ENCODE measurements at places on chromosomes 16 and 17.

DNA sequence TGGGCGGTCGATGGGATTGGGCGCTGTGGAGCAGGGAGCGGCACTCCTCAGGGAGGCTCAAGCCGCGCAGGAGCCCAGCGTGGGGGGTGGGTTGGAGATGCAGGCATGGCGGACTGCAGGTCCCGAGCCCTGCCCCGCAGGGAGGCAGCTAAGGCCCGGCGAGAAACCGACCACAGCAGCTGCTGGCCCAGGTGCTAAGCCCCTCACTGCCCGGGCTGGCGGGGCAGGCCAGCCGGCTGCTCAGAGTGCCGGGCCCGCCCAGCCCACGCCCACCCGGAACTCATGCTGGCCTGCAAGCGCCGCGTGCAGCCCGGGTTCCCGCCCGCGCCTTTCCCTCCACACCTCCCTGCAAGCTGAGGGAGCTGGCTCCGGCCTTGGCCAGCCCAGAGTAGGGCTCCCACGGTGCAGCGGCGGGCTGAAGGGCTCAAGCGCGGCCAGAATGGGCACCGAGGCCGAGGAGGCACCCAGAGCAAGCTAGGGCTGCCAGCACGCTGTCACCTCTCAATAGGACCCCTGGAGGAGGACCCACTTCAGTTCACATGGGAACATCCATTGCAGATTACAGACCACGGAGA lies 20.5 kb upstream of the METTL16 start:
- no peak for DNase-seq

- DNase-seq: peak; percentile 19
These were observed 113.5 kb upstream of the RPL38 start for GRCh38 chr17:74089869-74090464.

GRCh38 chr16:67403976-67404555 lies 10.8 kb upstream of the TPPP3 start:
- no peak for DNase-seq

- DNase-seq: no peak
These were observed 60.5 kb upstream of the PLCG2 start for GRCh38 chr16:81718637-81719036.

- DNase-seq: no peak
These were observed 33.5 kb upstream of the SREBF1 start for GRCh38 chr17:17870247-17870646.

DNA sequence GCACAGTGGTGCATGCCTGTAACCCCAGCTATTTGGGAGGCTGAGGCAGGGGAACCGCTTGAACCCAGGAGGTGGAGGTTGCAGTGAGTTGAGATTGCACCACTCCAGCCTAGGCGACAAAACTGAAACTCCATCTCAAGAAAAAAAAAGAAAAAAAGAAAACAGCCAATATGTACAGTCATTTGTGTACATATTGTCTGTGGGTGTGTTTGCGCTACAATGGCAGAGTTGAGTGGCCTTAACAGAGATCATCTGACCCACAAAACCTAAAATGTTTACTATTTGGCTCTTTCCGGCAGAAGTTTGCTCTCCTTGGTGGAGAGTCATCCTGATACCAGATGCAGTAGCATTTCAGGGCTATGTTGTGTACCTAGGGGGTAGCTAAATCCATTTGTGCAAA lies 57.9 kb downstream of the ARSG start:
- peak; percentile 19 for DNase-seq

DNA sequence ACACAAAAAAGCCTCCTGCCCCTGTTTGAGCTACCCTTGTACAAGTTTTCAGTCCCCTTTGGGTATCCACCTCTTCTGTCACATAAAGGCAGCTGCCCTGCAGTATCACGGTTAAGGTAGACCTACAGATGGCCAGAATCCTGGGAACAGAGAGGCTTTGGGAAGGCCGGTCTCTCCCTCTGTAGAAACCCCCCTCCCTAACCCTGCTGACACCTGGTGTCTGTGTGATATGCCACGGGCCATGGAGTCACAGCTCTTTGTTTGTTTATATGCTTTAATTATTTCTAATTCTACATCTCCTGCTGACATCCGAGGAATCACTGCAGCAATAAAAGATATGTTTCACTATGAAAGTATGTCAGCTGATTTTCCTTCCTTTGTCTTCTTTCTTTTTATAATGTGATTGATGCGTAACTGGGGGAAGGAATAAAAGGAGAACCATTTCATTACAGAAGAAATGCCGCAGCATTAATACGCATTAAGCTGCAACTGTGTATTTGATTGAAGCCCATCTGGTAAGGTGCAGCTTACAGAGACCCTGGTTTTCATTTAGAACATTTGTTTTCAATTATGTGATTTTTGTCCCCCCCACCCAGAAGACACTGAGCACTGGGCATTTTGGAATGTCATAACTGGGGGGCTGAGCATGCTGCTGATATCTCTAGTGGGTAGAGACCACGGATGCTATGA lies 142.1 kb downstream of the SLC39A11 start:
- no peak for DNase-seq

GRCh38 chr17:36602030-36602748 lies 806 bp downstream of the MRM1 start:
- peak; percentile 14 for DNase-seq

GRCh38 chr17:43767713-43768059 lies 9.1 kb upstream of the SOST start:
- no peak for DNase-seq

DNA sequence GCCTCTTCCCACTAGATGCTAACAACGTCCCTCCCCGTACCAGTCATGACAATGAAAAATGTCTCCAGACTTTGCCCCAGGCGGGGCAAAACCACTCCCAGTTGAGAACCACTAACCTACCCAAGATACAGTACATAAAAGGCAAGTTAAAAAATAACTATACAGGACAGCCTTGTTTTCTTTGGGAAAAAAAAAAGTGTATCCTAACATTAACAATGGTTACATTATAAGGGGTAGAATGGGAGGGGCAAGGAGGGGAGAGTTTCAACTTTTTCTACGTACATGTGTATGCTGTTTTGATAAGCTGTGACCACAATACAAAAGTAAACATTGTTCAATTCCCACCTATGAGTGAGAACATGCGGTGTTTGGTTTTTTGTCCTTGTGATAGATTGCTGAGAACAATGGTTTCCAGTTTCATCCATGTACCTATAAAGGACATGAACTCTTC lies 94.9 kb downstream of the TOX3 start:
- DNase-seq: no peak

DNA sequence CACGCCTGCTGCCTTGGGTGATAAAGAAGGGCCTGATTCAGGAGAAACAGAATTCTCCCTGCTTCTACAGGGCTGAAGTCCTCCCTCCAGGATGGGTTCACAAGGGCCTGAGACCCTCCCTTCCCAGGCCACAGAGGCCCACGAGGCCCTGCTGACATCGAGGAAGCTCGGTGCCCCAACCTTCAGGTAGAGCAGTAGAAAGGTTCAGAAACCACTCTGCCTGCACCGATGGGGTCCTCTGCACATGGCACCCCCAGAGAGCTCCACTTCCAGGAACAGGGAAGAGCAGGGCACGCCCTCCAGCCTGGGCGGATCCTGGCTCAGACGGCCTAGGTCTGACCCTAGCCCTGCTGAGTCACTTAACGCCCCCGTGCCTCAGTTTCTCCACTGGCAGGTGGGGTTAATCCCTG lies 773 bp downstream of the CENPX start:
- no peak for DNase-seq

DNA sequence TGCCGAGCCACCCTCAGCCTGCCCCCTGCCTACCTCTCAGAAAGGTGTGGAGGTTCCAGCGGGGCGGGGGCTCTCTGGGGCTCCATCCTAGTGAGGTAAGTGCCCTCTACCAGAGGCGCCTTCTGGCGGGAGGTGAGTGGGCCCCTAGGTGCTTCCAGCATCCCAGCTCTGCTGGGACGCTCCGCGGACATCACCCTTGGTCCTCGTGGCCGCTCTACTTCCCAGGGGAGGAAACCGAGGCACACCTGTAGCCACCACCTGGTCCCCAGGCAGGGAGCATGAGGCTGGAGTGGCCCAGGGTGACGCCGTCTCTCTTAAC lies 1.4 kb downstream of the MCRIP2 start:
- DNase-seq: no peak

DNA sequence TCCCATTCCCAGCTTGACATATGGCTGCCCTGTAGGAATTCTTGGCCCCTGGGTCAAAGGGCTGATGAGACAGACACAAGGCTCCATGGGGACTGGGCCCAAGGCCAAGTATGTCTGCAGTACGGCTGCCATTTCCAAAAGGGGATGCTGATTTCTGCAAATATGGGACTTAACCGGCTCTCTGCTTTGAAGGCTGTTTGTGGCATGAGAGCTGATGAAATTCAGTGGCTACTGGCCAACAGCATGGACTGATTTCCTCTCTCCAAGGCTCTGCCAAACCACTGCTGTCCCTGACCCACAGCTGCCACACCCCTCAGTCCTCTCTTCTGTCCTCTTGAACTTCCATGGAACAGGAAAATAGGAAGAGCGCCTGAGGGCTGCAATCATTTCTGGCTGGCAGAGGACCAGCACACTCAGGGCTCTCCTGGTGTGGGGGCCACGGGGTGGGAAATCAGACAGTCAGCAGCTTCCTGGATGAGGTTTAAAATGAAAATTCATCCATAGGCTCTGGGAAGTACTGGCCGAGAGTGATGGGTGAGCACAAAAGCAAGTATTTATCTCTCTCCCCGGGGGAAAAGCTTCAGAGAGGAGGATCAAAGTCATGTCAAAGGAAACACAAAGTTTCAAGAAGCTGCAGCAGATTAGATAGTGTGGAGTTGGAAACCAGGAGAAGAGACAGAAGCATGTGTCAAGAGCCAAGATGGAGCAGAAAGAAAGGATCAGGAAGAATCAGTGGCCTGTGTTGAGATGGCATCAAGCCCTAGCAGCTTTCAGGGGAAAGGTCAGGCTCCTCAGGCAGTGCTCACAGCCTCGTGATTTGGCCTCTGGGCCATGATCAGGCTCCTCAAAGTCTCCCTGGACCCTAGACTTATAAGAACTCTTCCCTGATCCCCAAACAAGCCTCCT lies 64.1 kb upstream of the SREBF1 start:
- DNase-seq: no peak

DNA sequence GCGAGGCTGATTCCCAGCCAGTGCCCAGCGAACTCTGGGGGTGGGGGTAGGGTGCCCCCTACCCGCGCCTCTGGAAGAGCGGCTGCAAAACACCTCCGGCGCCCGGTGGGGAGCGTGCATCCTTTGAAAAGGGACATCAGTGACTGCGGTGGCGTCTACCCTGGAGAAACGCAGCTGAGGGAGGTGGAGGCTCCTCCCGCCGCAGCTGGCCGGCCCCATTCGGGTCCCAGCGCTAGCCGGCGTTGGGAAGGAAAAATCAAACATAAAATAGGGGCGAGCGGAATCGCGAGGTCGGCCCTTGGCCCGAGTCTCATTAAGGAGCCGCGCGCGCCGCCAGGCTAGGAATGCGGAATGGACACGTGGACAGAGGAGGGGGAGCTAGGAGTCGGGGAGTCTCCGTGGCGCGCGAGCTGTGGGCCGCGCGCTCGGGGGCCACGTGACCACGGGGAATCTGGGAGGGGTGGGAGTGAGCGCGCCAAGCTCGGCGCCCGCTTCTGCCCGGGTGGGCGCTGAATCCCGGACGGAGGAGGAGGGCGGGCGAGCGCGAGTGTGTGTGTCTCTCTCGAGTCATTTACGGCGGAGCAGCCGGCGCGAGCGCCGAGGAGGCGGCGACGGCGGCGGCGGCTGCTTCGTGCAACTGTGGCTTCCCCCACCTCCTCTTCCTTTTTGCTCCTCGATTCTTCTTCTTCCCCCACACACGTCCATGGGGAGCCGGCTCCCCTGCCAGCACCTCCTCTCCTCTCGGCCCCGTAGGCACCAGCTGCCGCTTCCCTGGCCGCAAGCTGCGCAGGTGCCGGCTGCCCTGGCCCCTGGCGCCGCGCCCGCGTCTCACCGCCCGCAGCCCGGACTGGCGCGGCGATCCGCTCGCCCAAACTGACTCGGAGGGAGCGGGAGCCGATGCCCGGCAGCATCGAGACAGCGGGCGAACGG lies at the start of gene TMEM132E:
TMEM132E (plus strand) TSS at position 566 of the 930 bp plus-strand sequence. CDS start 1,495 bp downstream, outside the sequence.
- no peak for DNase-seq

DNA sequence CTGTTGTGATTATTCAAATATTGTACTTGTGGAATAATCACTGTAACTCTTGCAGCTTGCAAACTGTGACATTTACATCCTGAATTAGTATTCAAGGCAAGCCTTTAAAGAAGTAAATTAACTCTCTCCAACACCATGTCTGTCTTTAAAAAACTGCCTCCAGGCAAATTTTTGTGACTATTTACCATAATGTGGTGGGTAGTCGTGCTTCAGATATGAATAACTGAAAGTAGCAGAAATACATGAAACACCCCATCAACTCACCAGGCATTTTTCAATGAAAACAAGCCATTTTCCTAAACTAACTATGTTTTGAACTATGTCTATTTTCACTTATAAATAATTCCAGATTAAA lies 217.4 kb upstream of the PSMD7 start:
- DNase-seq: no peak

DNA sequence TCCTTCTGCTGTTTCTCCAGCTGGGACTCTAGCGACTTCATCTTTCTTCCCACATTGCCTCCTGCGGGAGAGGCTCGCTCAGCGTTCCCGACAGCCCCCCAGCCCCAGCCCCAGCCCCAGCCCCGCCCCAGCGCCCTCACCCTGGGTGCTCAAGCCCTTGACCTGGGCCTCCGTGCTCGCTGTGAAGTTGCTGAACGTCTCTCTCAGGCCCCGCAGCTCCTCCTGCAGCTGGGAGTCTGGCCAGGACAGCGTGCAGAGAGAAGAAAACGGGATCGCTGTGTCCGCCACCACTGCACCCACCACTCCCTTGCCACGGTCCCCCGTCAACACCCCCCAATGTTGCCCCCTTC lies 2.4 kb downstream of the ASGR1 start:
- no peak for DNase-seq

DNA sequence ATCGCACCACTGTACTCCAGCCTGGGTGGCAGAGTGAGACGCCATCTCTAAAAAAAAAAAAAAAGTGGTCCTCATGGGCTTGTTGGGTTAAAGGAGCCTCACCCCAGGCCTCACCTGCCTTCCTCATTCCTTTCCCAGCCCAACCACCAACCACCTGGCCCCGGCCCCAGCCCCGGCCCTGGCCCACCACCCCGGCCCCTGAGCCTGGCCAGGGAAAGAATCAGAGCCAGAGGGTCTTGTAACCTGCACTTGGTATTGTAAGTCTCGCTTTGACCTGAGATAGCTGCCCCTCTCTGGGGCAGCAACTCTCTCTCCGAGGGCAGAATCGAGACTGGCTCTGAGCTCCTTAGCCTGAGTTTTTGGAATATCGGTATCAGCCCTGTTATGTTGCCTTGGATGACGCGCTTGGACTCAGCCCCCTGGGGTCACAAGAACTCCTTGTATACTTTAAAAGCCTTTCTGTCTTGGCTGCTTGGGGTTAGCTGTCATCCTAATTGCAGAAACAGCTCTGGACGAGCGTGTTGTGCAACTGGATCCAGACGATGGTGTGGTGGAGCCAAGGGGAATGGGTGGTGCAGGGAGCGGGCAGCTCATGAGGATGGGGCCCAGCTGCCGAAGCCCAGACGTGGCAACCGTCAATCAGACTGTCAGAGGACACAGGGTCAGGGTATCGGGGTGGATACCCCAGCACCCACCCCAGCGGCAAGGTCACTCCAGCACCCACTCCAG lies 14.6 kb downstream of the SMTNL2 start:
- DNase-seq: no peak

GRCh38 chr16:9136596-9136995 lies 45.2 kb downstream of the HAPSTR1 start:
- no peak for DNase-seq
